BJ (cell line): ENCODE measurements at places on chromosomes 7 and 10.
A peak's percentile ranks its signal among the peaks of the same experiment; 100 is the strongest.

DNA sequence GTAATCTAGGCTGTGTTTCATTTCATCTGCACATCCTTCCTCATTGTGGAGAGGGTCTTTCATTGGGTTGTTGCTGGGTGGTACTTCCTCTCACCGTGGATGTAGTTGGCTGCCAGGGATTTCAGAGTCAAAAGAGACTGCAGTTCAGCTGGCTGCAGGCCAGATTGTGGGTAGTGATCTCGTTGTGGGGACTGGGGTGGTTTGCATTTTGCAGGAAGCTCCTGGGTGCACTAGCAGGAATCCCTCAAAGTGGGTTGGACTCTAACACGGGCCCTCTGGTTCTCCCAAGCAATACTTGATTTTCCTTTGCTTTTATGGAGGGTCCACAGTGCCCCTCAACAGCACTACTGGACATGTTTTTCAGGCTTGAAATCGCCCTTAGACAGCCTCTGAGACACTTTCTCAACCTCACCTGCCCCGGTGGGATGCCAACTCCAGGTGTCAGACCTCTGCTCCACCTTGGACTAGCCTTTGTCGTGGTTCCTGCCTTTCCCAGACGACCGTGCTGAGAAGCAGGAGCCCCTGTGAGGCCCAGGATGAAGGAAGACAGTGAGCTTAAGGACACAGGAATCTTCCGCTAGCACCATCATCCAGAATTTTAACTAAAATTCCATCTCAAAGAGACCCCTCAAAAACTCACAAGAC, 23.9 kb upstream of the ZNF273 start:
- no peak for DNase-seq

GRCh38 chr7:23604296-23604640, 7.1 kb downstream of the CCDC126 start:
- no peak for DNase-seq

GRCh38 chr10:96395931-96396877, 37.4 kb upstream of the OPALIN start:
- no peak for DNase-seq

DNA sequence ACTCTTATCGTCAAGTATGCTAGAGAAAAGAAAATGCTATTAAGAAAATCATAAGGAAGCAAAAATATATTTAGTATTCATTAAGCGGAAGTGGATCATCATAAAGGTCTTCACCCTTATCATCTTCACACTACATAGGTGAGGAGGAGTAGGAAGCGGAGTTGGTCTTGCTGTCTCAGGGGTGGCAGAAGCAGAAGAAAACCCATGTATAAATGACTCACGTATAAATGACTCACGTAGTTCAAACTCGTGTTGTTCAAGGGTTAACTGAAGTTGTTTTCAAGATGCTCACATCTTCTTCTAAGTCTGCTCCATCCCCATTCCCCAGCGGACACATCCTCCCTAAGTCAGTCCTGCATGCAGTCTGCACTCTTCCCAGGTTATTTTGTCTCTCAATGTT, 72.4 kb downstream of the SFMBT2 start:
- DNase-seq: no peak

- DNase-seq: no peak
These were observed 28.9 kb downstream of the PHYH start for GRCh38 chr10:13270877-13271551.

- no peak for DNase-seq
These were observed 189.7 kb downstream of the KIF20B start for GRCh38 chr10:89891006-89891535.

DNA sequence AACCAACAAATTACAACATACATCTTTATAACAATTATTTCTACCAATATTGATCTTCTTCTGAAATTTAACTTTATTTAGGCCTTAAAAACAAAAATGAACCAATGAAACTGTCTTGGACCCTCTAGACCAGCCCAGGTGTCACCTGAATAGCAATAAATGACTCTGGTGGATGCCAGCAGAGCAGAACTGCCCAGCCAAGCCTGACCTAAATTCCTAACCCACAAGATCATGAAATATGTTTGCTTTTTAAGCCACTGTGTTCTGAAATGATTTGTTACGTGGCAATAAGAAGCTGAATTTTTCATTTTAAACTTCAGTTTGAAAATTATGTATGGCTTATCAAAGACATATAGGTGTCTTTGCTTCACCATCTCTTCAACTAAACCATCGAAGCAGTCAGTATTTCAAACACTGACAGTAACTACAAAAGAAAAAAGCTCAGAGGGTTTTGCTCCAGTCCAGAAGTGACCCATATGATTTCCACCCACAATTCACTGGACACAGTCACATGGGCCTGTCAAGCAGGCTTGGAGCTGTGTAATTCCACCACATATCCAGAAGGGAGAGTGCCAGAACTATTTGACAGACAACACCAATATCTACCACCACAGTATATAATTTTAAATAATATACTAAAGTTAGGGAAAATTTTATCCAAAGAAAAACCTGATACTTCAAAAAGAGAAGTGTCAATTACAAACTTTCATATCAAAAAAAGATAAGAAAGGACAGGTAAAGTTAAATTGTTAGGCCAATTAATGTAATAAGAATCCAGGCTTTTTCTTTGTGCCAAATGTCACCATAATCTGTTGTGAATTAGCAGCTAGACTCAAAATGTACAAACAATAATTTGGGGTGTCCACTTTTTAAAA, 94.5 kb downstream of the KMT2C start:
- DNase-seq: no peak

- DNase-seq: no peak
These were observed 93.8 kb upstream of the MKI67 start for GRCh38 chr10:128220021-128220420.

GRCh38 chr7:69599955-69600709, 1.9 kb downstream of the AUTS2 start:
- DNase-seq: no peak

GRCh38 chr7:116228241-116228640, 17.9 kb downstream of the TES start:
- DNase-seq: no peak

DNA sequence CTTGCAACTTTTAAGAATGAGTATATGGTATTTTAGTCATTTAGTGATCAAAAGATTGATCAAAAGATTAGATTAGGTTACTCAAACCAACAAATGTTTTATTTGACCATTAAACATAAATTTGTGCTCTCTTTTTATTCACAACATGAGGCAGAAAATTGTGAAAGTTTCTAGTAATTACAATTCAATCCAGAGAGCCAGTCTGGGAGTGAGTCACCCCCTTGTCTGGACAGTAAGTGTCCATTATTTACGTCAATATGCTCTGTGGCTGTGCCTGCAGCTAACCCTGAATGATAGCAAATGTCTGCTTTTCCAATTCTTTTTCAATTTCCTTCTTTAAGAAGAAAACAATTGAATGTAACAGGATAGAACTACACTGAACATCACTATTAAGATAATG, 27.9 kb downstream of the GNG11 start:
- peak; percentile 89 for DNase-seq

GRCh38 chr10:6840201-6840691, 260.2 kb upstream of the PRKCQ start:
- DNase-seq: no peak

- peak; percentile 66 for DNase-seq
These were observed 32.4 kb upstream of the CCDC7 start for GRCh38 chr10:32413513-32413912.

GRCh38 chr7:47968847-47969774, 10.3 kb downstream of the HUS1 start:
- no peak for DNase-seq

- DNase-seq: no peak
These were observed 8.7 kb upstream of the CAMK2B start for GRCh38 chr7:44333911-44334733.

GRCh38 chr7:417973-418601, 101.6 kb downstream of the PDGFA start:
- DNase-seq: no peak

DNA sequence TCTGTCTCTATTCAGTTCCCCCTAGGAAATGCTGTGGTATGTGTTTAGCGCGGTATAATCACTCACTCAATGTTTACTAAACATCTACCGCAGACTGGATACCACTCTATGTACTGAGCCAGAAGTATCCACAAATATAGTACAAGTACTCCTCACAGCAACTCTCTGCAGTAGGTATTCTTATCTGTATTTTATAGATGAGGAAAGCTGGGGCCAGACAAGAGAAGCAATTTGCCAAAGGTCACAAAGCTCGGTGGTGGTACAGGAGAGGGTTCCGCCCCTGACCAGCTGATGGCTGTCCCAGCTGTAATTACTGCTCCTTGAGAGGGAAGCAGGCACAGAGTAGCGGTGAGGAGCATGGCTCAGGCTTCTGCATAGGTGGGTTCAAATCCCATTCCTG, 184.1 kb downstream of the DOCK4 start:
- DNase-seq: no peak

DNA sequence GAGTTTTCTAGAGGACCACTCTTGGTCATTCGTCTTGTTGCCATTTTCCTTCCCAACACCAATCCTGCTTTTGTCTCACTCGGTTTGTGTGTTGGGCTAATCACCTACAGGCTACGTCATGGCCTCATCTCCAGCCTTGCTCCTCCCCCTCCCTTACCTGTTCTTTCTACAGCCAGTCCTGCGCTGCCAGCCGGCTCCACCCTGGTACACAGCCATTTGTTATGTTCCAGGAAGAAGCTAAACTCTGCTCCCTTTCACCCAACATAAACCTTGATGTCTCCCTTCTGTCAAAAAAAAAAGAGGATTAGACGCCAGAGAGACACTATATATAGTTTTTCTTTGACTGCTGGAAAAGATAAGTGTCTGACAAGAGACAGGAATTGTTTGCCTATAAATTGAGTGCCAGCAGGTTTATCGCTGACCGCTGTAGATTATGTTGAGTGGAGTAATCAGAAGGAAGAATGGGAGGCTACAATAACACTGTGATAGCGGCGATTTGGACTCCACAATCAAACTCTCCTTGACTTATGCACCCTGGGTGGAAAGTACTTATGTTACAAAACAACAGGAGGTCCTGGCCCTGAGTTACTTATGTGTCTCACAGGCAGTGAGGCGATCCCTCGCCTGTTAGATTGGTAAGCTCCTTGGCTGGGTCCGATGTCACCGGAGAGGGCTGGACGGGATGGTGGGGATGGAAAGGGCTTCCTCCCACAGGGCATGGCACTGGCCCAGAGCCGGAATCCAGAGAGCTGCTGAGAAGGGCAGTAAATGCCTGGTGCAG, 171.3 kb upstream of the BMPER start:
- no peak for DNase-seq

DNA sequence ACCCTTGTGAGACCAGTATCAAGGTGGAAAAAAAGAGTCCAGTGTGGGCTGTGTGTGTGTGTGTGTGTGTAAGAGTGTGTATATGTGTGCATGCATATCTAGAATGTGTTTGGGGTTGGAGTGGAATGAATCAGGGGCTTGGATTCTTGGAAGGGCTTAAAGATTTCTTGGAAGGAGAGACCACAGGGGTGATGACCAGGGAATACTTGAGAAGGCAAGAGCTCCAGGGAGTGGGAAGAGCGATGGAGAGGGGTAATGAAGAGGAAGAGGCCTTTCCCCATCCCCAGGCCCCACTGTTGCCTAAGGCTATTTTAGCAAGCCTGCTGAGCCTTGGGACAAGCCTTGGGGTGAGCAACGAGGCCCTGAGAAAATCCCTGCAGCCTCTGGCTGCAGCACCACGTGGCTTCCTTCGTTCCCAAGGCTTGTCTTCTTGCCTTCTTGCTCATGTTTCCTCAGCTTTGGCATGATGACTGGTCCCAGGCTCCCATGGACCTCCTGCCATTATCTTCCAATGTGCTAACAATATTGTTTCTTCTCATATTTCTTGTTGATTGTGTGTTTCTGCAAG, 663.4 kb downstream of the INHBA start:
- DNase-seq: no peak

DNA sequence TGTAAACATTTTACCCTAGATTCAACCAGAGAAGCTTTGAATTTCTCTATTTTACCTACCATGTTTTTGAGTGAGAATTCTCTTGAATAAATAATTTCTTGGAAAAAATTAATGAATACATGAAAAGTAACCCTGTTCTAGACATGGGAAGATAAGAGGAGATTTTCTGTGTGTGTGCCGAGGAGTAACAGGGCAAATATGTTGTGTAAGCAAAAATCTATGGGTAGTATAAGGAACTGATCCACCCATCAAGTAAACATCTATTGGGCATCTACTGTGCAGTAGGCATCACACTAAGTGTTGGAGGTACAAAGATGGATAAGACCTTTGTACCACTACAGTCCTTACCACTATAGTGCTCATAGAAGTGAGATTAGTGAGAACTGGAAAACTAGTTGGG, 8.2 kb upstream of the NXPH1 start:
- no peak for DNase-seq

GRCh38 chr7:128697302-128697905, 25.3 kb downstream of the GARIN1A start:
- peak; percentile 7 for DNase-seq

DNA sequence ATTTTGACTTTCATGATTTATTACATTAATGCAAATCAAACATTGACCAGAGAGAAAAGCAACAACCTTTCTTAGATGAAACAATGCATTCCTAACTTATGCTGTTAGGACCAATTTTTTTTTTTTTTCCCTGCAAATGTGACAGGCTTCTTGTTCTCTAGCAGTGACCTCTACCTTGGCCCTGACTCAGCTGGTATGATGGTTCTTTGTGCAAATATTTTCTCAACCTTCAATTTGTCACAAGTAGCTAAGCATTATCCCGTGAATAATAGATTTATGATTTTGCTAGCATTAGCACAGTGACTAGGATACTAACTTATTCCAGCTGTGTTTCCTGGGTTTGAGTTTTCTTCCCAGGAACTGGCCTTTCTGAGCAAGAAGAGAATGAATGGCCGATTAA, 64.9 kb downstream of the PPP1R9A start:
- DNase-seq: peak; percentile 8

DNA sequence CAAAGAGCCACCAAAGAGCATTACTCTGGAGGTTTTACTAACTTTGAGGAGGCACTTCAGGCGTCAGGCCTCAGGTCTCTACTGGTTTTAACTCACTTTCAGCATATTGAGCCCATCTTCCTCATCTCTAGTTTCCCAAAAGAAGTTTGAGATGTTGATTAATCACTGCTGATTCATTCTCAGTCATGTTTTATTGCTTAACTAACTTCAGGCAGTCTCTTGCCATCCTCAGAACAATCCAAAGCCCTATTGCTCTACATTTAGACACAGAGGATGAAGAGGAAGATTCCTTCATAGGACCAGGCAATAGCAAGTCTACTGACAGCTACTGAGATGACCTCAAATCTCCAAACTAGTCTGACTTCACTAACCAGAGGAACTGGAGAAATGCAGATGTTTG, 39.1 kb upstream of the BET1 start:
- DNase-seq: no peak
